Right lobe of liver (tissue), 6 donors: ENCODE measurements at places on chromosomes 11 and 22. TPM values are rescaled to one million over a fixed set of nuclear protein-coding genes. Genes with fewer than 3 reads are reported as not detected.

DNA sequence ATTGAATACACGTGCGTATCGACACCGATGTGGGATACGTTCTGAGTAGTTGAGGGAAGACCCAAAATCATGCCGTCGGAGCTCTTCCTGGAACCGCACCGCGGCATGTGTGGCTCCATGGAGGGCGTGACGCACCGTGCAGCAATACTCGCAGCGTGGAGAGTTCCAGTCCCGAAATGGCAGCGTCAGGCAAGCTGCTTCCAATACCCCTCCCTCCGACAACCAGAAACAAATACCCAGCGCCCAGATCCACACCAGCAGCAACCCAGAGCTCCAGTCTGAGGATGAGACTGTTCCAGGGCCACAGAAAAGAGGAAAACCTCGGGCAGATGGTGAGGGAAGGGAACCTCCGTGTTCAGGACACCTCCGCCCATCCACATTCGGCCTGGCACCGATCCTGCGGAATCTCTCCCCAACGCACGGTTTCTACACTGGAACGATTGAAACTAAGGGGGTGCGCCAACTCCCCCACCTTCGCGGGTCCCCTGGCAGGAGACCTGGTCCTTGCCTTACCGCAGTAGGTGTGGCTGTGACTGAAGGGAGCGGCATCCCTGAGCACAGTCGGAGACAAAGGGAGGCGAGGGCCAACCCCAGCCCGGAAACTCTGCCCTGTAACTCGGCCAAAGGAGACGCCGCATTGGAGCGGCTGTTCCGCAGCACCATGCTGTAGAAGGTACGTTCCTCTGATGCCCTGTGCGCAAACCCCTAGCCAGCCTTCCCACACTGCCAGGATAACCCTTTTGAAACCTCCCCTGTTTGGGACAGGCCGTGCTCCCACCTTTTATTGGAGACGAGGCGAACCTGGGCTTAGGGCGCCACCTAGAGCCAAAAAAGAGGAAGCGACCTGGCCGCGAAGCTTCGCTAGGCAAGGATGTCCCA lies 28.2 kb downstream of the DBX1 start:
- peak; percentile 57 for DNase-seq

DNA sequence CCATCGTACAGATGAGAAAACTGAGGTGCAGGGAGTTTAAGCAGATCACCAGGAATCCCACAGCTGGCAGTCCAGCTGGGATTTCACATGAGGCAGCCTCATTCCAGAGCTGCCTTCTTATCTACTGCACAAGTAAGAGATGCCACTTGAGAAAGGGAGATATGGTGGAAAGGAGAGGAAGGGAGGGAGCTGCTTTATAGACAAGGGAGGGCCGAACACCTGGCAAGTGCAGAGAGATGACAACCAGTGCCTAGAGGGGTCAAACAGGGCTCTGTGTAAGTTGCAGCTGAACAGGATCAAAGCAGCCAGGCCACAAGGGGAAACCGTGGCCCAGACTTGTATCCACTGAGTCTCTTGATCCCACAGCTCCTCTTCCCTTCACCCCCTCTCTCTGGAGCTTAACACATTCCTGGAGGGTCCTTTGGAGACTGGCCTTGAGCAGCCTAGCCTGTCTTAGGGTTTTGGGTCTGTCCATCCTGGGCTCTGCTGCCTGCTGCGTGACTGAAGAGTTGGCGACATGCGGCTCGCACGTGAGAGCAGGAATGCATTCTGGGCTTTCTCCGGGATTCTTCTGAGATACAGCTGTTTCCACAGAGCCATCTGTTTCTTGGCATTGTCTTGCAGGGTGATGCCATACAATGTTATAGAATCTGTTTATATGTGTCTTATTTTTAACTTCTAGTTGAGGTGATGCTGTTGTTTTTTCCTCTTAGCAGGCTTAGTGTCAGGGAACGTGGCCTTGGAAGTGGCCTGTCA lies 268.5 kb upstream of the SYN3 start:
- no peak for DNase-seq

MN1 gene
- total RNA-seq = 0.21 TPM

DNA sequence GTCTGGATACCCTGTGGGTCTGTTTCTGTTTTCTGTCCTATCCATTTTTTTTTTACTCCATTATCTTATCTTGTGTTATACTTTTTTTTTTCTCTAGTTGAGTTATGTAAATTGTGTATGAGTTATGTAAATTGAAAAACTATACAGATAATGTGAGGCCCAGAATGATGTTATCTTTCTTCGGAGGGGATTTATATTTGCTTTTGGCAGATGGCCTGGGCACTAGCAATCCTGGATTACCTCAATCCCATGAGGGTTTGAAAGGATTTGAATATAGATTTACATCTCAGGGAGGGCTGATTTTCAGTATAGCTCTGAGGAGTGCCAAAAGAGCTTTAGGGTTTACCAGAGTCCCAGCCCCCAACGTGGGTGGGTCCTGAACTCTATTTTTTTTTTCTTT lies 71.0 kb downstream of the CSTPP1 start:
- DNase-seq = no peak

DNA sequence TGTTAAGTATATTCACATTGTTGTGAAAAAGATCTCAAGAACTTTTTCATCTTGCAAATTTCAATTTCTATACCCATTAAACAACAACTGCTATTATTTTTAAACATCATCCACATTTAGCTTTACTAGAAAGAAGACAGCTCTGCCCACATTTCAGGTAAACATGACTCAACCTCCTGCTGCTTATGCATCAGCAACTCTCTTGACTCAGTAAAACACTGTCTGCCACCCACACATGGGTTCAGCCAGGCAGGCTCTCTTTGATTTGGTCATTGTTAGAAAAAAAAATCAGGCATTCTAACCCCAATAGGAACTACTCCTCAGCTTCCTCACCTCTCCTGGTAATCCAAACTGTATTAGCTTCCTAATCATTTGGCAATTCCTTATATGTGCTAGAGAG lies 5.1 kb upstream of the ENDOD1 start:
- no peak for DNase-seq

RASGRP2 gene
- total RNA-seq = 7.5 TPM

LDHAL6A gene
- total RNA-seq = not detected

DNA sequence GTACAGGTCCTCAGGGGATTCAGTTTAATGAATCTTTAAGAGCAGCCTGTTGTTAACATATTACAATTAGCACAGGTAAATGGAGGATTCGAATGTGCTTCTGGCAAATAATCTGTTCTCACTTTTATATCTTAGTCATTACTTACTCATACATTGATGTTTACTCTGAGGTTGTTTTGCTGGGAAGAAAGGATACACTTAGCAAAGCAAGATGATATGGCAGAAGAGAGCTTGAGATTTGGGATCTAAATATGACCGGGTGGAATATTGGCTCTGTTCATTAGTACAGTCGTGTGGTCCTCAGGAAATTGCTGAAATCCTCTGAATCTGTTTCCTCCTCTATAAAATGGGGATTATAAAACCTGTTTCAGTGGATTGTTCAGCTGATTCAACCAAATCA lies 59.7 kb downstream of the SPON1 start:
- no peak for DNase-seq

- DNase-seq = no peak
These were observed 73.7 kb upstream of the AMOTL1 start for GRCh38 chr11:94694309-94695060.

DNA sequence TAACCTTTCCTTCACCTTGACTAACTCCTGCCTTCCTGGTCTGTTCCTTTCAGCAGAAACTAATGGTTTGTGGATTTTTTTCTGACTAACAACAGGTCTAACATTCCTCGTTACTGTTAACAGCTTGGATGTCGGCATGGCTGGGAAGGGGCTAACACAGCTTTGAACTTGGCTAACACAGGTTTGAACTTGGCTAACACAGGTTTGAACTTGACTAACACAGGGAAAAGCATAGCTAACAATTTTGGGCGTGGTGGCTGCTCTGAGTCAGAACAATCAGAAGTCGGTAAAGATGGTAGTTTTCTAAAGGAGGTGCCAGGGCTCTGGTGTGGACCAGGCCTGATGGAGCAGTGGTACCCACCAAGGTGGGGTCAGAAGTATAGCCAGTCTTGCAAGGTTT lies 16.1 kb downstream of the MIAT start:
- DNase-seq = no peak

- peak; percentile 59 for DNase-seq
These were observed 16.4 kb downstream of the LMO1 start for GRCh38 chr11:8247312-8247711.

GRCh38 chr11:103294516-103294915 lies 185.3 kb downstream of the DYNC2H1 start:
- DNase-seq = no peak

DNA sequence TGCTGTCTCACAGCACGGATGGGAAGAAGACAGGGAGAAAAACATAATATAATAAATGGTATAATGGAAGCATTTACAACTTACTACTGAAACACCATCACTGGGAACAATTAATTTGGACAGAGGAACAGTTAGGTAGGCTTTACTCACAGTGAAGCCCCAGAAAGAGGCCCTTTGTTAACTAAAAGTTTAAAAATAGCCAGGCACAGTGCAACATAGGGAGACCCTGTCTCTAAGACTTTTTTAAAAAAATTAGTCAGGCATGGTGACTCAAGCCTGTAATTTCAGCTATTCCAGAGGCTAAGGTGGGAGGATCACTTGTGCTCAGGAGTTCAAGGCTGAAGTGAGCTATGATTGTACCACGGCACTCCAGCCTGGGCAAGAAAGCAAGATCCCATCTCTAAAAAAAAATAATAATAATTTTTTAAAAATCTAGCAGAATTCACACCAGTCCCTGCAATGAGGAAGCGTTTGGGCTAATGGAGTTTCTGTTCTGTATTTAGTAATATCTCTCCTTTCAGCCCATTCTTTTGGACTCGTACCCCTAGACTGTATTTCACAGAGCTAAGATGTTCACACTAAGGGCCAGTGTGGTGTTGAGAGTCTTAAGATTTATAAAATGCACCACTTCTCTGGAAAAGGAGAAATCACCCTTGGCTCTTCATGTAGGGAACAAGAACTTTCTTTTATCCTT lies 275.5 kb downstream of the SOX6 start:
- DNase-seq = no peak

P4HA3 gene
- 0.31 TPM for total RNA-seq

- DNase-seq = no peak
These were observed 3.7 kb downstream of the OR8B2 start for GRCh38 chr11:124380585-124380984.

GRCh38 chr22:45538281-45538680 lies 35.6 kb downstream of the FBLN1 start:
- no peak for DNase-seq

GP1BB gene
- total RNA-seq = 0.15 TPM

GRCh38 chr11:94519478-94520084 lies 7.3 kb downstream of the C11orf97 start:
- DNase-seq = no peak

SMC1B gene
- total RNA-seq = not detected

DNA sequence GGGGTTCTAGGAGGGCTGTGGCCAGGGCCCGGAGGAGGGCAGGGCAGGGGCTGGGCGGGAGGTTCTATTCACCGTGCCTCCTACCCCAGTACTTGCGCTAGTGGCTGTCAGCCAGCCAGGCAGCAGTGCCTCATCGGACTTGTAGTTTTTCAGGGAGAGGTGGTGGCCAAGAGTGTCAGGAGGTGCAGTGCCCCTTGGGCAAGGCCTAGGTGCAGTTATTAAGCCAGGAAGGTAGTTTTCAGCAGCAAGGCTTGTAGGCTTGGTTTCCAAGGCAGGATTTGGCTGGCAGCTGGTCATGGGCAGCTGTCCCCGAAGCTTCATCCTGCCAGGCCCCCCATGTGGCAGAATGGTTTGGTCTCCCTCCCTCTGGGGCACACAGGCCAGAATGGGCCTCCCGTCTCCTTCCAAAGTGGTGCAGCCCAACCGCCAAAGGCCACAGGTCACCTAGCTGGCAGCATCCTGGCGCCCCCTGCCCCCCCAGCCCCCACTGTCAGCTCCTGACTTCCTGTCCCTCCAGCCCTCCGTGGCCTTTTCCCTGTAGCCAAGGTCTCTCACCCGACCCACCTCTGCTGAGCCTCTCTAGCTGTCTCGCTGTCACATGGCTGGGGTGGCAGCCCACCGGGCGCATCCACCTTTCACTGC lies 8.5 kb downstream of the CCDC88B start:
- DNase-seq = no peak

DNA sequence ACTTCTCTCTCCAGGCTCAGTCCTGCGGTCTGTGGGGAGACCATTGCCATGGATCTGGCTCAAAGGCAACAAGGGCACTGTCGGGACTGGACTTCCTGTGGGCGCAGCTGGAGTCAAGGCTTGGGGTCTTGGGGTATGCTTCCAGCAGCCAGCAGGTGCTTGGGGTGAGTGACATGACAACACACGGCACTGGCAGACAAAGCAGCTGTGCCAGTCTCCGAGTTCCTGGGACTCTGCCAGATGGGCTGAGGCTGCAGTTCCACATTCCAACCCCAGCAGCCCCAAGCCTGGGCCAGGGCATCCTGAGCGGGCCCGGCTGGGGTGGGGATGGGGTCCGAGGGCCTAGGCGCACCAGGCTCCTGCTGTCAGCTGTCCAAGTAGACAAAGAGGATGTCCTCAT lies 12.3 kb downstream of the GUCD1 start:
- peak; percentile 83 for DNase-seq

GRCh38 chr22:30015229-30015797 lies 65.0 kb upstream of the HORMAD2 start:
- DNase-seq = no peak

SLC43A3 gene
- 131 TPM for total RNA-seq

GRCh38 chr22:27905653-27906052 lies 13.4 kb downstream of the PITPNB start:
- no peak for DNase-seq

LPXN gene
- 4.1 TPM for total RNA-seq

DNA sequence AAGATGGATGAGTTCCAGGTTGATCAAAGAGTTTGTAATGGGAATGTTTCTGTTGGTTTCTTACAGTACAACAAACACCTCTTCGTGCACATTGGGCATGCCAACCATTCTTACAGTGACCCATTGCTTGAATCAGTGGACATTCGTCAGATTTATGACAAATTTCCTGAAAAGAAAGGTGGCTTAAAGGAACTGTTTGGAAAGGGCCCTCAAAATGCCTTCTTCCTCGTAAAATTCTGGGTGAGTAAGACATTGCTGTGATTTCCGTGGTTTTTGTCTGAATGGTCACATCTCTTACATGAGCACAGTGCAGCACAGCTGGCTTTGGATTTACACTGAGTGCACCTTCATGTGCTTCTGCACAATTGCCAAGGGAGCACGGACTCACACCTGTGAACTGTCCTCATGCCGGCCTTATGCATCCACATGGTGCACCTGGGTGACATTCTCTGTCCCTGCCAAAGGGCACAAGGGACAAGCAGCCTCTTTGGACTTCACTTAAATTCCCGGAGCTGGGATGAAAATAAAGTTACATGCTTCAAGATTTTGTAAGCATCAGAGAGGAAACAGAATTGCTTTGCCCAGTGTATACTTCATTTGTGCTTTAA lies 107.1 kb upstream of the RASSF10 start:
- no peak for DNase-seq

PRODH gene
- 0.86 TPM for total RNA-seq
